ENCODE measurements at places on chromosomes 12 and 14.

GRCh38 chr12:1811281-1811947 is 9.0 kb upstream of the LRTM2 start:
- peak; percentile 86 for DNase-seq

DNA sequence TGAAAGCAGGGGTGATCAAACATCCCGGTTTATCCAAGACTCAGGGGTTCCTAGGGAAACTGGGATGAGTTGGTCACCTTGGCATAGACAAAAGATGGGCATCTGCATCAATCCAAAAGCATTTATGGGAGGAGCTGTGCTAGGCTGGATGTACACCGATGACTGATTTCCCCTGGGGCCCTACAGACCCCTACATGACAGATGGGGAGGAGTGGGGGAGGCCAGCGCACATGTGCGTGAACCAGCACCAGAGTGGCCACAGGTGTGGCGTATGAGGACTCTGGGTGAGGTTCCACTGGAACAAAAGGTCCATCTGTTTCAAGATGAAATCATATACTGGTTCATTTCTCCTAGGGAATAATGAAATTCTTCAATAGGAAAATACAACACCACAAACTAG is 210.4 kb downstream of the ITPR2 start:
- no peak for DNase-seq

DNA sequence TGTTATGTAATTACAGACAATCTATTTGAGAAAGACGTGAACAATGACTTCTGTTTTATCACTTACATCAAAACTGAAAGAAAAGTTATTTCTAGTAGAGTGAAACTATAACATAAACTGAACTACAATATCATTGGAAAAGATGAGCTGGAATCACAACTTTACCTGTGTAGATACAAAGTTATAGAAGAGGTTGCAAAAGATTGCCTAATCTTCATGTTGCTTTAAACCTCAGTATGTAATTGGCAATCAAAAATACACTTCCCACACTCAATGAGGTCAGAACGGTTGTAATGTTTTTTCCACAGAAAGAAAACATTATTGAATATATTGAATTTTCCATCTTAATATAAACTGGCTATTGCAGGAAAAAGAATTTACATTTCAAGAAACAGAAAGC is 37.7 kb upstream of the GXYLT1 start:
- no peak for DNase-seq

DNA sequence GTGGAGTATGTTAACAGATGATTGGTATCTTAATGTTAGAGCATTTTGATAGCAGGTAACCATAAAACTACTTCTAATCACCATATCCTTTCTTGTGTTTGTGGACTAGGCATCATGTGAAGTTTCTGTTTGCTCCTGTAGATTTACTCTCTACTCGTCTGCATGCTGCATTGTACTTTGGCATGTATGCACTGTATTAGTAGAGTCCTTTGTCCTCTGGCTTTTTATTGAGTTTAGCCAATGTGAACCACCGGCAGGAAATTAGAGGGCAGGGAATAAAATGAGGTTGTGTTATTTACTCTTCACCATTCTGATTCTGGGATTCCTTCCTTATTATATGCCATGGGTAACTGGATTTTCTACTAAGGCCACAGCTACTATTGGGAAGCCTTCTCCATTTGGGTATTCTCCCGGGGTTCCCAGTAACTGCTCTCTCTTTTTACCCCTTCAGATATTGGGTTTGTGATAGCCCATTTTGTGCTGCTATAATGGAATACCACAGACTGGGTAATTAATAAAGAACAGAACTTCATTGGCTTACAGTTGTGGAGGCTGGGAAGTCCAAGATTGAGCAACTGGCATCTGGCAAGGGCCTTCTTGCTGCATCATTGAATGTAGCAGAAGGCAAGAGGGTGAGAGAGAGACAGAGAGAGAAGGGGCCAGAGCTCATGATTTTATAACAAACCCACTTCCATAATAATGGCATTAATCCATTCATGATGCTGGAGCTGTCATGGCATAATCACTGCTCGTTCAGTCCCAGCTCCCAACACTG is 22.4 kb downstream of the FAM177A1 start:
- DNase-seq: no peak

DNA sequence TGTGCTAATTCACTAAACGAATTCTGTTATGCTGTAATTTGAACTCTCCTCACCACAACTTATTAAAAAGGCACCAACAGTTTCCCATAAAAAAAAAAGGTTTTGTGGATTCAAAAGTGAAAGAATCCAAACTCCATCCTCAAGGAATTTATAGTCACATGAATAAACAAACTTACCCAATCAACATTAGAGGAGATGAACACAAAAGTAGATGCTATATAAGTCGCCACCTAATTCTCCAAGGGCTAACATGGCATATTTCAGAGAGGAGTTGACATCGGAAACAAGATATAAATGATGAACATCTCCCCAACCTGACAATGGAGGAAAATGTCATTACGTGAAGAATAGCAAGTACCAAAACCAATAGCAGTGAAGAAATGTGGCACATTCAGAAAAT is 265.5 kb upstream of the PRKD1 start:
- DNase-seq: no peak

DNA sequence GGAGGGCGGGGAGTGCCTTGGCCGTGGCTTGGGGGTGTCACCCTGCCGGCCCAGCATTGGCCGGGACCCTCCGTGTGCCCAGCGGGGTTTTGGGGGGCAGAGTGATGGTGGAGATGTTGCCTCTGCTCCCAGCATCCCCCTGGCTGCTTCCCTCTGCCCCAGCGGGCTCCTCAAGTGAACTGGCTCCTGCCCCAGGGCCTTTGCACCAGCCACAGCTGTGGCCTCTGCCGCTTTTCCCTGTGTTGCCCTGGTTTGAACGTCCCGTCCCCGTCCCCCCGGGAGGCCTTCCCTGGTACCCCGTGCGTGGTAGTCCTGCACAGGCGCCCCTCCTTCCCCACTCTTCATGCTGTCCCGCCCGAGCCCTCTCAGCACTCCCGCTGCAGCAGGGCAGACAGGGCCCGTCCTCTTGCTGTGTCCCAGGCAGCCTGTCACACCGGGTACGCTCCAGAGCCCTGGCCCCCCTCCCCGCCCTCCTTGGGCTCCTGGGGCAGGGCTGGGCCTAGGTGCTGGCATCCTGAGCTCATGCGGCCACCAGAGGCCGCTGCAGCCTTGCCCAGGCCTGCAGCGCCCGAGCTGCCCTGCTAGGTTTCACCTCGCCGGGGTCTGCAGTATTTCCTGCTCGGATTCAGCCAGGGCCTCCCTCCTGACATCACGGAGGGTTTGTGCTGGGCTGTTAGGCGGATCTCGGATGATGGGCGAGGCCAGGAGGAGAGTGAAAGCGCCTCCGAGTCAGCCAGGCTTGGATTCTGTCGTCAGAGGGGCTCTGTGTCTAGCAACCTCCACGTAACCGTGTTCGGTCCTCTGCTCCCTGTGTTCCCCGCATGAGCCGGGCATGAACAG is 9.5 kb downstream of the NOC4L start:
- DNase-seq: peak; percentile 43

- no peak for DNase-seq
Observed at GRCh38 chr12:113171543-113171942, 13.7 kb downstream of the DDX54 start.

DNA sequence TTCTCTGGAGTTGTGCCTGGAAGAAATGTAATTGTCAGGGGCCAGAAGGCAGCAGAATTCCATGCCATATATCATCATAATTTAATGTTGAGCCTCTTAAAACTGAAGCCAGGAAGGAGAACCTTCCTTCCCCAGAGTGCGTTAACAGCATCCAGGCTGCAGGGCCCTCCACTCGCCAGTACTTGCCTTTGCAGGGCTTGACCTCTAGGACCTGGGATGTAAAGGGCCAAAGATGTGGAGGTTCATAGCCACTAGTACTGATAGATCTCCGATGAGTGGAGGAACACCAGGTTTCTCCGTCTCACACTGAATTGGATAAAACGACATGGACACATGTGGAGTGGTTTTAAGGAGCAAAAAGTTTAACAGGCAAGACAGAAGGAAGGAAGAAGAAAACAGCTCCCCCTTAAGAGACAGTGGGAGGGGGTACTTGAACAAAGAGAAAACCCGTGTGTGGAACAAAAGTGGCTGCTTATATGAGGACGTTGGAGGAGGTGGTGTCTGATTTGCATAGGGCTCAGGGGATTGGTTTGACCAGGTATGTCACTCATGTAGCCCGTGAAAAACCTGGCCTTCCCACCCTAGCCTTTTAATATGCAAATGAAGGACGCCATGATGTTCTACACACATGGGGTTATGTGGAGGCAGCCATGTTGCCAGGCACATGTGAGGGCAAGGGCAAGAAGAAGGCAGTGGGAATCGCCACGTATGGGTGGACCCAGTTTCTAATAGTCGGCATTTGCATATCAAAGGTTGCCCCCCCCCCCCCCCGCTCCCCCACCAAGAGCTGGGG is 38.8 kb upstream of the WSCD2 start:
- no peak for DNase-seq

- DNase-seq: peak; percentile 46
Observed at GRCh38 chr12:123089631-123090353, 61.1 kb downstream of the PITPNM2 start.

- no peak for DNase-seq
Observed at GRCh38 chr12:126191031-126191891, 1126.0 kb downstream of the AACS start.

DNA sequence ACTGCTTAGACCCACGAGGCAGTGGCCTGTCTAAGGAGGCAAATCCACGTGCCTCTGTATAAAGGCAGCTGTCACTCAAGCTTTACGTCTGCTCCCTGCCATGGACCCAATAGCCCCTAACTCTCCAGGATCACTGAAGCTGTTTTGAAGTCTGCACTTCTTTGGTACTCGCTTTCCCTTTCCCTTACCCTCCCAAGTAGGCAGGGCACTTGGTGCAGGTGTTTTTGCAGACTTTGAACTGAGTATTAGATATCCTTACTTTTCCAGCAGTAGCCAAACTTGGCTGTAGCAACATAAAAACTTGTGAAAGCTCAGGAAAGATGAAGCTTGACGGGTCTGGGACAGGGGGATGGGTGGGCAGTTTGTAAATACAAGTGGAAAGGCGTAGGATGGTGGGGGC is 17.8 kb upstream of the OR6S1 start:
- no peak for DNase-seq

Data from AML-193 (cell line).